ENCODE measurements at places on chromosomes 13 and 19. TPM values are rescaled to one million over a fixed set of nuclear protein-coding genes. Genes with fewer than 3 reads are reported as not detected.

Gene NTF4
- not detected for total RNA-seq

Gene CABP5
- not detected for total RNA-seq

Gene ZNF493
- 37.3 TPM for total RNA-seq

Gene RASA3
- total RNA-seq = 4.6 TPM

Gene ZNF432
- 10.8 TPM for total RNA-seq

Gene ZNF579
- 1.7 TPM for total RNA-seq

GRCh38 chr13:34657716-34658115 lies 284.4 kb upstream of the NBEA start:
- DNase-seq = no peak

GRCh38 chr13:109755997-109756396 lies 30.4 kb downstream of the IRS2 start:
- no peak for DNase-seq

DNA sequence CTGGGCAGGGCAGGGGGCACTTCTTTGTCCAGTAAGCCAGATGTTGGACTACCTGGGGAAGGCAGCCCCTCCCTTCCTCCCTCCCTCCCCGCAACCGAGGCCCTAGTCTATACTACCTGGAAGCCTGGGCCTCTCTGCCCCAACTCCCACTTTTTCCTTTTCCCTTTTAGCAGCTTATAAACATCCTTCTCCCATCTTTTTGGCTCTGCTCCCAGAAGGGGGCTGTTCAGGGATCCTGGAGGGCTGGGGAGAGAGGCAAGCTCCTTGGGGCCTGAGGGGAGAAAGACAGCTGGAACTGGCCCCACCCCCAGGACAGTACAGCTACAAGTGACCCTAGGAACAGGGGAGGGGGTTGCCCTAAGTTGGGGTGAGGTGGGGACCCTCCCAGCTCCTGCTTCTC lies 44.9 kb downstream of the LYL1 start:
- DNase-seq = no peak

- no peak for DNase-seq
Observed at GRCh38 chr13:40221460-40222201, 444.8 kb downstream of the FOXO1 start.

DNA sequence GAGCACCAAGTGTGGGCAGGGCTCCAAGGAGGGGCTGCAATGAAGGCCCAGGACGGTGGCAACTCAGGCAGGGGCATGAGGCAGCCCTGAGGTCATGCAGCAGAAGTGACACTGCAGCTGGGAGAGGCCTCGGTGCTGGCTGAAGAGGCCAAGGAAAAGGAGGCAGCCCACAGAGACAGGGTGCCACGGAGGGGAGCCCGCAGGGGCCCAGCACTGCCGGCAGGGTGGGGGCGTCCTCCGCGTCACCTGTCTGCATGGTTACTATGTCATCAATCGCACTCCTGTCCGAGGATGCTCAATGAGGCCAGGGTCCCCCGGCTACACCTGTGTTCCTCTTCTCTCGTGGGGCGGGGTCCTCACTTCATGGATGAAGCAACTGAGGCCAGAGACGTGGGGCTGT lies 123.1 kb downstream of the TUBA3C start:
- DNase-seq = no peak

- DNase-seq = no peak
Observed at GRCh38 chr13:36417331-36417730, 15.0 kb upstream of the CCNA1 start.

DNA sequence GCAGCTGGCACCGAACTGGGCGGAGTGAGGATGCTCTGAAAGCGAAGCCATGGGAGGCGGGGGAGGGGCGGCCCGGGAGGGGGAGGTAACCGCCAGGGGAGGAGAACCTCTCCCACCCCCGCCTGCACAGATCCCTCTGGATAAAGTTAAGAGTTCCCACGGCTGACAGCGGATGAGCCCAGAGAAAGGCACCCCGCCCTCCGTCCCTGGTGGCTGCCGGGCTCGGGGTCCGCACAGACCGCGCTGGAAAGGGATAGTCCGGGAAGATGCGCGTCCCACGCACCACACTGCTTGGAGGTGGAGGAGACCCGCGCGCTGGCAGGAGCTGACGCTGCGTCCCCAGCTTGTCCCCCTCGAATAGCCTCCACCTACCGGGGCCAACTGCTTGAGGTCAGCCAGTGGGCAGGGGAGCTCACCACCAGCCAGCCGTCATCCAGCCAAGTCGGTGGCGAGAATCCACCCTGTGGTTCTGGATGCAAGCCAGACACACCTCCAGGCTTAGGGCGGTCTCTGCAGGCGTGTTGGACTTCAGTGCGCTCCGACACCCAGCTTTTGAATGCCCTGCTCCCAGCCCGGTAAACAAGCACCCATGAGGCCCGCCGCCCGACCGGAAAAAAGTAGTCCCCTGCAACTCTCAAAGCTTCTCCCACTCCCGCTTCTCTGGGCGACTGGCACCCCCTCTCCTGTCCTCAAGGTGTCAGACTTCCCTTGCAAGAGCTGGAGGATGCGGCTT lies at the start of gene TRPC4:
Gene TRPC4, minus strand, starts transcription at position 17 of the 733 bp plus-strand sequence. CDS start 86,439 bp downstream, outside the sequence.
- no peak for DNase-seq

DNA sequence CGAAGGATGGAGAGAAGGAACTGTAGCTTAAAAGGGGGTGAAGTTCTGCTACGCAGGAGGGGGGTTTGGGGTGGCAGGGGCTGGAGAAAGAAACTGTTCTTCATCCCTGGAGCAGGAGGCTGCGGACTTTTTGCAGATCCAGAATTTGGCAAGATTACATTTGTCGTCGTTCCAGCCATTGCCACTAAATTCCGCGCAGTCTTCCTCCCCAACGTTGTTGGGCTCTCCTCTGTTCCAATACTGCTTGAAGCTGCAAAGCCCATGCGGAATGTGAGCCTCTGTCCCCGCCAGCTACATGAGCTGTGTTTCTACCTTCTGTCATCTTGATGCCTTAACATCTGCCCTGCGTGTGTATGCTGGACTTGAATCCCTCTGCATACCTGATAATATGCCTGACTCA lies 4.3 kb downstream of the CD209 start:
- no peak for DNase-seq

GRCh38 chr19:53808710-53809125 lies 15.4 kb downstream of the NLRP12 start:
- no peak for DNase-seq

Data from Peyer's patch (tissue), 4 donors.